ENCODE measurements at places on chromosomes 2 and 18. TPM values are rescaled to one million over a fixed set of nuclear protein-coding genes. Genes with fewer than 3 reads are reported as not detected.

Gene PDK1
- polyA plus RNA-seq, result 35.2 TPM

Gene RFTN2
- 0.44 TPM for polyA plus RNA-seq

Gene AQP12B
- not detected for polyA plus RNA-seq

- no peak for DNase-seq
Measured at GRCh38 chr2:235320326-235320725, 173.5 kb upstream of the AGAP1 start.

Gene GAL3ST2
- not detected for polyA plus RNA-seq

Gene KCNS3
- 2.0 TPM for polyA plus RNA-seq

DNA sequence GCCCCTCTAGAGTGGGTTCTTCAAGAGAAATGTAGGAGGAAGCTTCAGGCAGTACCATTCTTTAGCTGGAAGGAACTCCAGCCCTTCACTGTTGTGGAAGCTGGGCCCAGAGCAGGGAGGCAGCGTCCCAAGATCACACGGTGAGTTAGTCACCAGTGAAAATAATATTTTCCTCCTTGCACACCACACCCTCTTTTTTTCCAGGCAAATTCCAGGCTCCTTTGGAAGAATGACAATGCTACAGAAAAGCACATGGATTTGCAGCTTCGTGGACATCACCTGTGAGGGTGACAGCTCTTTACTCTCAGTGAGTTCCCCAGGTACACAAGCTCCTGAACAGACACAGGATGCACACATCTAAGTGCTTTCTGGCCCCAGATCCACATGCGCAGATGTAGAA lies 157.1 kb downstream of the COL6A3 start:
- peak; percentile 86 for DNase-seq

DNA sequence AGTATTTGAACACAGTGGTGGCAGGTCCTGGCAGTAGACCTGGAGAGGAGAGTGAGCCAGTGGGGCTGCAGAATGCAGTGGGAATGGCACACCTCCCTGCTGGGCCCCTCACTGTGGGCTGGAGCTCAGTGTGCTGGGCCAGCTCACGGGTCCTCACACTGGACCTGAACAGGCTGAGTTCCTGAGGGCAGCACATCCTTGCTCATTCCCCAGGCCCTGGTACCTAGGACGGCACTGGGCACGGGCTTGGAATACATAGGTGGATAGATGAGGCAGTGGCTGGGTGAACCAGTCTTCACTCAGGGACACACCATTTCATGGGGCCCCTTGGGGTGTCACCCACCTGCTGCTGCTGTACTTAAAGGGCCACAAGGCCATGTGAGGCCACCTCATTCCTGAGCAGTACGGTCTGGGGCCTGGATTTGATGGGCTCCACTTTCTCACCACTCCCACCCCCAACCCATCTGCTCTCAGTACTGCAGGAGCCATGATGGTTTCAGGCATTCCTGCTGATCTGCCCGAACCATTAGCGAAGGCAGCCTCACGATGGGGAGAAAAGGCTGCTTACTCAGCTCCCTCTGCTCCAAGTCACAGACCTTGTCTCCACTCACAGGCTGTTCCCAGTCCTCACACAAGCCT lies 4.2 kb downstream of the TMEM177 start:
- DNase-seq, result no peak

Gene B3GNT2
- polyA plus RNA-seq, result 4.2 TPM

Gene ACSL3
- 29.2 TPM for polyA plus RNA-seq

- peak; percentile 57 for DNase-seq
Measured at GRCh38 chr2:37742286-37742685, 70.8 kb upstream of the CDC42EP3 start.

DNA sequence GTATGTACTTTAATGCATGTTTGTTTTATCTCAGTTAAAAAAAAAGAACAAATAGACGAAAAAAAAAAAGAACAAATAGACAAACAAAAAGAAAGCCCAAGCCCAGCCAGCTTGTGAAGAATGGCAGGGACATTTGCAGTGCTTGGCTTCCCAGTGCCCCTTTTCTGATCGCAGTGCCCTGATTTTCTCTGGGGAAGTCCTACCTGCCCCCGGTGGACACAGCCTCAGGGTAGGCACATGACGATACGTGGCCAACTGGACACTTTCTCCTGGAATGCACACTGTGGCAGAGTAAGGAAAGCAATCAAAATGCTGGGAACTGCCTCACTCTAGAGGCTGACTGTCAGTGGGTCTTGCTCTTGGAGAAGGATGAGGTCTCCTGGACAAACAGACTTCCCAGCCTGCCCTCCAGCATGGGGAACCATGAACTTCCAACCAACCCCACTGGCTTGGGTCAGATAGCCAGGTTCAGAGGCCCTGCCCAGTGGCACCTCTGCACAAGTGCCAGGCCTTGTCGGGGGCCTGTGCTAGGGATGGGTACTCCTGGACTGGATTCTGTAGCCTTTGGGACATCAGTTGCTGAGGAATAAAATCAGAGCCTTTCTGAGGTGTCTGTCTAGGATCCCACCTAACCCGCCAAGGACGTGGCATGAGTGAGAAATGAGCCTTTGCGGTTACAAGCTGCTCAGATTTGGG lies 76.7 kb downstream of the INHBB start:
- no peak for DNase-seq

- no peak for DNase-seq
Measured at GRCh38 chr2:125596612-125597011, 1059.3 kb upstream of the GYPC start.

Gene GALR1
- not detected for polyA plus RNA-seq

DNA sequence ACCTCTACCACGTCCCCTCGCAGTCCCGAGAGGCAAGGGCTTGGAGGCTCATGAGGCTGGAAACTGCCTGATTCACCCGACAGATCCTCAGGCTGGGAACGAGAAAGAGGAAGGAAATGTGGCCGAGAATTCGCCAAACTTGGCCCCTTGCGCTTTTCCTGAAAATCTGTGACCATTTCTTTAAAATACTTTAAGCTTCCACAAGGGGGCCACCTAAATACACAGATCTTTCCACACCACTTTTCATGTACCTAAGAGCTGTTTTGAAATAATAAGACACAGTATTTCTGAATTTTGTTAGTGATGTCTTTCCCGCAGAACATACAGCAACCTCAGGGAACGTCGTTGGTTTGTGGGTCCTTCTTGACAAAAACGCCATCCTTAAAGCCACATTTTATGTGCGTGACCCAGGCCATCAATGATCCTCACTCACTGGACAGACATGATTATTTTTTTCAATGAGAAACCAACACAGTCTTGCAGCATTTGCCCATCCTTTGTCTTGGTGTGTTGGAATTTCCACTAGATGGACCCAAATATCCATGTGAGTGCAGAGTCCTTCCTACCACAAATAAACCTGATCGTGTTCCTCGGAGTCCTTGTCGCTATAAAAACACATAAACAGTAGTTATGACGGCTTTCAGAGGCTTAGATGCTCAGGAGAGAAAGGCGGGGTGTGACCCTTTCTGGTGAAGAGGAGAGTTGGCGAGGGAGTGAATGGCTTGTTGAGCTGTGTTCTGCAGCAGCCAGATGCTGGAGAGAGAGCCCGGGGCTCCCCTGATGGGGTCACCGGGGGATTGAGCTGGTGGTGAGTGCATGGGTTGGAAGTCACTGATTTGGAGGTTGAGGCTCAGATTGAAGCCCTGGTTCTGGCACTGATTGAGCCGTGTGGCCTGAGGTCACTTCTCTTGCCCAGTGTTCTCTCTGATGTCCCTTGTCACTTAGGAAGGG lies 25.0 kb downstream of the DCDC2C start:
- DNase-seq, result peak; percentile 67

Gene ANKRD36
- 1.9 TPM for polyA plus RNA-seq

Gene NT5C1B
- polyA plus RNA-seq, result not detected

GRCh38 chr2:204260901-204261300 lies 284.4 kb upstream of the PARD3B start:
- DNase-seq, result no peak

Gene CIDEA
- not detected for polyA plus RNA-seq

DNA sequence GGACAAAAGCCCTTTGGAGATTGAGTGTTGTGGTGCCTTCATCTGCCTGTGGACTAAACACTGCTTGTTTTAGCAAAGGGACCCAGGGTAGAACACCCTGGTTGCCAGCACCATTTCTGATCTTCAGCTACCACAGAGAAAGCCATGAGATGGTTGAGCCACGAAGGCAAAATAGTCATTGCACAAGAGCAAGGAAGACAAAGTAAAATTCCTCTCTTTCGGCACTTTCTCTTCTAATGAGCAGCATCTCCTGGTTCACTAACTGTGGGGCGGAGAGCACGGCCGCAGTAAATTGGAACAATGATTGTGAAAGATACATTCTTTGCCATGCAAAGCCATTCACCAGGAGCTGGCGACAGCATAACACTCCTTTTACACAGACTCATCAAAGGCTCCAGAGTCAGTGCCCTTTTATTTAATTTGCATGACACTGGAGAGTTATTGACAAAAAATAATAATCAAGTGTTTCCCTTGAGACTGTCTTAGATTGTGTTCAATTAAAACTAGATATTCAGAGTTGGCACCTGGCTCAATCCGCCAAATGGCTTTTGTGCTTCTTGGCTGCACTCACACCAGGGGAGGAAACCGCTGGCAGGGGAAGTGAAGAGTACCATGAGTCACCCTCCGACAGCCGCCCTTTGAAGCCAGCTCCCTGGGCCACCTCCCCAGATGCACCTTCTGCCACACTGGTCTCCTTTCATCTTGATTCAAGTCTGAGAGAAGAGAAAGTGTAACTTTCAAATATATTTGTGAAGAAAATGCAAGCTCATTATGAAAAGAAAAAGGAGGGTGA lies 100.5 kb upstream of the MEIS1 start:
- DNase-seq, result no peak

GRCh38 chr2:834233-834632 lies 116.4 kb upstream of the SNTG2 start:
- no peak for DNase-seq

- no peak for DNase-seq
Measured at GRCh38 chr2:127663566-127664064, 11.7 kb downstream of the LIMS2 start.

DNA sequence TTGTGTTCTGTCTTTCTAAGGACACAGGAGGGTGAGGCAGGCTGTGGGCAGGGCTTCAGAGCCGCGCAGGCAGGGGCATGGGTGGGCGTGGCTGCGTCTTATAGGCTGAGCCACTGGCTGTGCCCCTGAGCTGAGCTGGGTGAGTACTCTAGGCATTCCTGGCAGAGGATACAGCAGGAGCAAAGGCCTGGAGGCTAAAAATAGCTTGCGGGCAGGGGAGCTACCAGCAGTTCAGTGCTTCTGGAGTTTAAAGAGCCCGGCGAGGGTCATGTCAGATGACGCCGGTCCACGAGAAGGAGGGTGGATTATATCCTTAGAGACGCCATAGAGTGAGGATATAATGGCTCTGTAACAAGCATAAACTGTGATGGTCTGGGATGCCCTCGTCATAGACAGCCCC lies 31.5 kb upstream of the PDIA6 start:
- peak; percentile 38 for DNase-seq

DNA sequence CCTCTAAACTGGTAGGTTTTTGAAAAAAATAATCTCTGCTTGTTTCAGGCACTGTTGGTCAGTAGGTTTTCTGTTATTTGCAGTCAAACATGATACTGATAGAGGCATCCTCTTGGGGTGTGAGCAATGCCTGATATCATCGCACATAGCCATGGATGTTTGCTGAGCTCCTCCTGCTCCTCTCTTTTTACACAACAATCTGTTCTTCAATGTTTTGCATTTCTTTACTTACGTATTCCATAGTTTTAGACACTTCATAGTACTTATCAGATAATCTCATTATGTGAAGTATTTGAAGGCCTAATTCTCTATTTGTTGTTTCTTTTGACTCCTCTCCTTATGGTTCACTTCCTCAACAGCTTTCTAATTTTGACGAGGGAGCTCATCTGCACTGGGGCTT lies 23.0 kb upstream of the HS6ST1 start:
- no peak for DNase-seq

DNA sequence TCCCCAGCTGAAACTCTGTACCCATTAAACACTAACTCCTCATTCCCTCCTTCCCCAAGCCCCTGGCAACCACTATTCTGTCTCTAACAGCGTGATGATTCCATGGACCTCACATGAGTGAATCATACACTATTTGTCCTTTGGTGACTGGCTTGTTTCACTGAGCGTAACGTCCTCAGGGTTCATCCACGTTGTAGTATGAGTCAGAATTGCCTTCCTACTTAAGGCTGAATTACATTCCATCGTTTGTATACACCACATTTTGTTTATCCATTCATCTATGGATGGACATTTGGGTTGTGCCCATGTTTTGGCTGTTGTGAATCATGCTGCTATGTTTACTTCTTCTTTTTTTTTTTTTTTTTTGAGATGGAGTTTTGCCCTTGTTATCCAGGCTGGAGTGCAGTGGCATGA lies 19.6 kb upstream of the CABLES1 start:
- DNase-seq, result peak; percentile 100

Gene DSG4
- not detected for polyA plus RNA-seq

GRCh38 chr2:191351298-191351697 lies 106.1 kb downstream of the MYO1B start:
- DNase-seq, result peak; percentile 60

Gene ZNF521
- polyA plus RNA-seq, result 30.2 TPM

GRCh38 chr2:201118961-201119854 lies 3.2 kb downstream of the CFLAR start:
- DNase-seq, result peak; percentile 52

DNA sequence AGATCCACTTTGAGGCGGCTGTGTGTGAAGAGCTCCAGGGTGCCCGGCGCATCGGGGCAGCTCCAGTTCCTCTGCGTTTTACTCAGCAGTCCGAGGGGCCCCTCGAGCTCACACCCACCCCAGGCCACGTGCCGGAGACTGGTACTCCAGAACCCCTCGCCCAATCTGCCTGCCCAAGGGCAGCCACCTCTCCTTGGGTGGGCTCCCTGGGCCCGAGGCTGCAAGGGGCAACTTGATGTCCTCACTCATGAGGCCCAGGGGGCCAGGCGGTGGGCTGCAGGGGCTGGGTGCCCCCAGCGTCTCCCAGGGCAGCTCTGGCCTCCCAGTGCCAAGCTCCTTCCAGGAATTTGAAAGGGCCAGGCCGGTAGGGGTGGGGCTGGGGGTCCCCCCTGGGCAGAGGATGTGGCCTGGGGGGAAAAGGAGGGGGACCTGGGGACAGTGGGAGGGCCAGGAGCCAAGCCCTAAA lies 16.7 kb downstream of the RAMP1 start:
- DNase-seq, result no peak

Gene DLX1
- polyA plus RNA-seq, result 2.2 TPM

GRCh38 chr2:104766683-104767082 lies 87.2 kb upstream of the POU3F3 start:
- no peak for DNase-seq

GRCh38 chr2:3005859-3006501 lies 371.6 kb downstream of the EIPR1 start:
- no peak for DNase-seq

Gene THSD7B
- polyA plus RNA-seq, result not detected

- DNase-seq, result no peak
Measured at GRCh38 chr18:66393463-66393862, 210.4 kb downstream of the CDH19 start.

Gene SLC38A11
- 0.07 TPM for polyA plus RNA-seq

GRCh38 chr2:148967578-148967977 lies 70.9 kb upstream of the LYPD6B start:
- DNase-seq, result peak; percentile 5

GRCh38 chr2:179470089-179470488 lies 205.5 kb upstream of the SESTD1 start:
- no peak for DNase-seq

Gene ZSWIM2
- 0.09 TPM for polyA plus RNA-seq

- no peak for DNase-seq
Measured at GRCh38 chr18:31738460-31739407, 21.9 kb downstream of the SLC25A52 start.

- peak; percentile 23 for DNase-seq
Measured at GRCh38 chr2:189302274-189302948, 122.8 kb upstream of the COL5A2 start.

Data from IMR-90 (cell line).